SK-N-DZ (cell line): ENCODE measurements at places on chromosomes 5 and 9.

DNA sequence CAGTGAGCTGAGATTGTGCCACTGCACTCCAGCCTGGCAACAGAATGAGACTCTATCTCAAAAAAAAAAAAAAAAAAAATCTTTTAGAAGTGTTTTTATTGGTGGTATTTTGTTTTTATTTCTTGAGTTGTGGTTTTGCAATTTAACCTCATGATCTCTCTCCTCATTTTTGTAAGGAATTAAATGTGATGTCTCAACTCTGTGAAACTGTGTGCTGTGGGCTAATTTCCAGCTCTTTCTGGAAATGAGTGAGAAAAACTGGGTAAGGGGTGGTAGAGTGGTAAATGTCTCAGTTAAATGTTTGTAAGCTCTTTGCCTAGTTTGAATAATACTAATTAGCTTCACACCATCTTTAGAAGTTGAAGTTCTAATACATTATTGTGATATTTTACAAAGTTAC, 29.0 kb downstream of the ACO1 start:
- DNase-seq = no peak

DNA sequence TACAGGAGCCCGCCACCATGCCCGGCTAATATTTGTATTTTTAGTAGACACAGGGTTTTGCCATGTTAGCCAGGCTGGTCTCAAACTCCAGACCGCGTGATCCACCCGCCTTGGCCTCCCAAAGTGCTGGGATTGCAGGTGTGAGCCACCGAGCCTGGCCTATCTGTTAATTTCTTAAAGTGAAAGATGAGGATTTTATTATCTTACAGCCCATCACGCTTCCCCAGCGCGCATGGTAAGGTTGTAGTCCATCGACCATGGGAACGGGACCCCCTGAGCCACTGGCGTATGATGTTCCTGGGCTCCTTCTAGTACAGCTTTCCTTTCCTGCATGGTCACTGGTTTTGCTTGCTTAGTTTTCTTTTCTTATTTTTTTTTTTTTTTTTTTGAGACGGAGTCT, 8.7 kb downstream of the CDHR2 start:
- DNase-seq = no peak

GRCh38 chr9:108963459-108964143, 29.4 kb downstream of the ABITRAM start:
- no peak for DNase-seq

DNA sequence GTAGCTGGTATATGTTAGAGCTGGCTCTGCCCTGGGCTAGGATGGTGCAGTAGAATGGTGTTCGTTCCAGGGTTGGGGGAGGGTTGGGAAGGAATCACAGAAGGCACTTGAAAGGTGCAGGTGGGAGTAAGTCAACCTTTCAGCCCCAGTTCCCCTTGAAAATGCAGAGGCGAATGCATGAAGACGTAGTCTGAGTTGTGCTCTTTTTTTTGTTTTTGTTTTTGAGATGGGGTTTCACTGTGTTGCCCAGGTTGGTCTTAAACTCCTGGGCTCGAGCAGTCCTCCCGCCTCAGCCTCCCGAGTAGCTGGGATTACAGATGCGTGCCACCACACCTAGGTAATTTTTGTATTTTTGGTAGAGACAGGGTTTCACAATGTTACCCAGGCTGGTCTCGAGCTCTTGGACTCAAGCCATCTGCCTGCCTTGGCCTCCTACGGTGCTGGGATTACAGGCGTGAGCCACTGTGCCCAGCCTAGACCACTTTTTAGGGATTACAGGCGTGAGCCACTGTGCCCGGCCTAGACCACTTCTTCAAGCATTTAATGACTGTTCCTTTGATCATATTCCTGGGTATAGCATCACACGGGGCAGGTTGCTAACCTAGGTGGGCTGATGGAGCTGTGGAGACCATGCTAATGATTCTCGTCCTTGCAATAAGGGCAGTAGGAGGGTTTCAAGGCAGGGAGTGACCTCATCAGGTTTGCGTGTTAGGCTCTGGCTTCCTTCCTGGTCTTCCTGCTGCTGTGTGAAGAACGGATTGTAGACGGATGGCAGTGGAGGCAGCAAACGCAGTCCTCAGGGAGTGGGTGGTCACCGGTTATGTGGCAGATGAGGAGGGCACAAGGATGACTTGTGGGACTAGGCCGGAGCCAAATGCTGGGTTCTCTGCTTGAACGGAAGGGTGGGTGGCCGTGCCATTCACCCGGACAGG, 13.7 kb downstream of the EHMT1 start:
- DNase-seq = no peak

DNA sequence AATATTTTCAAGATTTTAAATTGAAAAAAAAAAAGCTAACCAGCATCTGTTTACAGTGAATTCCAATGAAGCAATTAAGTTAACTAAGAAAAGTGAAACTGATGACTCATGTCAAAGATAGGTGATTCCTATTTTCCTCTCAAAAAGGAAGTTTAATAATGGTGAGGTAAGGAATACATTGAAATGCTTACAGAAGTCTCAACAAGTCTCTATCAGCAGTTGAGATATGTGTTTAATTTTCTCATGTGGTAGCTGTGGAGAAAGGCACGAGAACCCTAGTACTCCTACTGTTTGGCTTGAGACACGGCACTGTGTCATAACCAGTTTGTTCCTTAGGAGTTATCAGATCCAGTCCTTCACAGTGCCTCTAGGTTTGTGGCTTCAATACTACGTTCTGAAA, 114.5 kb downstream of the SLC25A46 start:
- no peak for DNase-seq

DNA sequence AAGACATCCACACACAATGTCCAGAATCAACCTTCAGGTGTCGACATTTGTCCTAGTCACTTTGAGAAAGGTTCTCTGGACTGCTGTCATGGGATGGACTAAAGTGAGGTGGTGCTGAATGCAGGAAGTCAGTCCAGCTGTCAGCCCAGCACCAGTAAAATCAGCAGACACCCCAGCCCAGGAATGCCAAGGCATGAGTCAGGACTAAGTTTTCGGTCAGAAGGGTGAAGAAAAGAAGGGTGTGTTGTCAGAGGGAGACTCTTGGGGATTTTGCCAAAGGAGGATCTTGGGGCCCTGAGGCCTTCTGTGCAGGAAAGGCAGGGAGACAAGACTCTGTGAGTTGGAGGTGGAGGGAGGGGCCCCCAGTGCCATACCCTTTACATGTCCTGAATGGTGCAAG, 69.0 kb upstream of the XPA start:
- DNase-seq = no peak

DNA sequence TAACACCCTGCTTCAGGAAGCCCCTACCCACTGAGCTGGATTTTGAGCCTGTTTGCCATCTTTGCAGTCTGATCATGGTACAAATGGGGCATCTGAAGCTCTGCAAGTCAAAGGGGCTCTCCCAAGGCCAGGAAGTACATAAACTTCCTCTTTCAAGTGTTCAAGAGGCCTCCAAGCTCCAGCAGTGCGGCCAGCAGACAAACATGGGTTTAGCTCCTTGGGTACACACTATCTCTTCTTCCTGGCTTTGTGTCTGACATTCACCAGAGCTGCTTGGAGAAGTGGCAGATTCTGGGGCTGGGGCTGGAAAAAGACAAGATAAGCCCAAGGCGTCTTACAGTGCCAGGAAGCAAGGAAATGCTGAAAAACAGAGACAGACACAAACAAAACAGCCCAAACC, 34.1 kb downstream of the LAMC3 start:
- no peak for DNase-seq

- DNase-seq = no peak
These were observed 2.7 kb downstream of the MATR3 start for GRCh38 chr5:139296198-139296597.

GRCh38 chr5:10563110-10563944, 543 bp upstream of the ANKRD33B start:
- no peak for DNase-seq

GRCh38 chr5:75856056-75856455, 138.8 kb upstream of the POC5 start:
- DNase-seq = no peak

DNA sequence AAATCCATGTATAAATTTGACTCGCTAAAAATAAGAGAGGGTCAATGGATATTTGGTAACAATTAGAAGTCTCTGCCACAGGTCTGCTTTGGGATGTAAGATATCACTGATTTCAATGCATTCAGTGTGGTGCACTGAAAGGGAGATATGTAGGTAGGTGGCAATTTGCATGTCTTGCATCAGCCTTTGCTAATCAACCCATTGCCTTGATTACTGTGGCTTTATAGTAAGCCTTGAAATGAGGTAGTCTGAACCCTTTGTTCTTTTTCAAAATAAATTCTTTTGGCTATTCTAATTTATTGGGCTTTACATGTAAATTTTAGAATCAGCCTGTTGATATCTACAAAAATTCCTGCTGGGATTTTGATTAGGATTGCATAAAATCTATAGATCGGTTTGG, 15.8 kb upstream of the TBCA start:
- DNase-seq = no peak

GRCh38 chr9:30935730-30936129, 1448.7 kb upstream of the ACO1 start:
- no peak for DNase-seq

GRCh38 chr9:114928136-114928535, 2.3 kb downstream of the TNFSF8 start:
- no peak for DNase-seq

- peak; percentile 45 for DNase-seq
These were observed 351.1 kb upstream of the RIOK2 start for GRCh38 chr5:97534166-97534565.

- no peak for DNase-seq
These were observed 22.4 kb upstream of the ASTN2 start for GRCh38 chr9:117437283-117437682.

GRCh38 chr9:111986035-111986556, 89.5 kb downstream of the UGCG start:
- DNase-seq = no peak

- no peak for DNase-seq
These were observed 133.1 kb downstream of the GABBR2 start for GRCh38 chr9:98575379-98576346.

DNA sequence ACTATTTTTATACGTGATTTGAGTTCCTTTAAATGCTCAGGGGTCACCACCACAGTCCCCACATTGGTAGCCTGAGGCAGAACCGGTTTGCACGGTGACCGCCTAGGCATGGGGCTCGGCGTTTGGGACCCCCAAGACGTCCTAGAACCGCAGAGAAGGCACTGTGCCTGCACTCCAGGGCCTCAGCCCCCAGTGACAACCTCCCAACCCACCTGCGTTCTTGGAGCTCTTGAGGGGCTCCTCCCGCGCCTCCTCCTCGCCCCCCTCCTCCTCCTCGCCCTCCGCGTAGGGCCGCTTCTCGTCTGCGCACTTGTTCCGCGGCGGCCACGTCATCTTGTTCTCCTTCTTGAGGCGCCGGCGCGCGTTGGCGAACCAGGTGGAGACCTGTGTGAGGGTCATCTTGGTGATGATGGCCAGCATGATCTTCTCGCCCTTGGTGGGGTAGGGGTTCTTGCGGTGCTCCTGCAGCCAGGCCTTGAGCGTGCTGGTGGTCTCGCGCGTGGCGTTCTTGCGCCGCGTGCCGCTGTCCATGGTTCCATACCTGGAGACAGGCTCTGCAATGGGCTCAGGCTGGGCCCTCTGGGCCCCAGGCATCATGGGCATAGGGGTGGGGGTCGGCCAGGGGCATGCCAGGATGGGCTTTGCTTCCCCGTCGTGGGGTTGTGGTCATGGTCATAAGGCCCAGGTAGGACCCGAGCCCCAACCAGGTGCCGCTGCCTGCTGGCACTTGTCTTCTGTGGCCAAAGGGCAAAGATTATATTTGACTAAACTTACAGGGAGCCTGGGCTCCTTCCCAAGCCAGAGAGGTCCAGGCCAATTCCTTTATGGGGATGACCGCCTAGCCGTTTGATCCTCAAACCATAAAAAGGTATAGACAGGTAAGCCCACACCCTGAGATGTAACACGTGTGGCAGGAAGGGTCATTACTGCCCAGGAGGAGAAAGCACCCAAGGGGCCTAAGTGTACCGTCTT, 3.1 kb downstream of the IRX4 start:
- DNase-seq = no peak

GRCh38 chr9:117715411-117715989, 11.3 kb downstream of the TLR4 start:
- no peak for DNase-seq

- DNase-seq = no peak
These were observed 79.2 kb downstream of the DNAH5 start for GRCh38 chr5:13865312-13865711.

DNA sequence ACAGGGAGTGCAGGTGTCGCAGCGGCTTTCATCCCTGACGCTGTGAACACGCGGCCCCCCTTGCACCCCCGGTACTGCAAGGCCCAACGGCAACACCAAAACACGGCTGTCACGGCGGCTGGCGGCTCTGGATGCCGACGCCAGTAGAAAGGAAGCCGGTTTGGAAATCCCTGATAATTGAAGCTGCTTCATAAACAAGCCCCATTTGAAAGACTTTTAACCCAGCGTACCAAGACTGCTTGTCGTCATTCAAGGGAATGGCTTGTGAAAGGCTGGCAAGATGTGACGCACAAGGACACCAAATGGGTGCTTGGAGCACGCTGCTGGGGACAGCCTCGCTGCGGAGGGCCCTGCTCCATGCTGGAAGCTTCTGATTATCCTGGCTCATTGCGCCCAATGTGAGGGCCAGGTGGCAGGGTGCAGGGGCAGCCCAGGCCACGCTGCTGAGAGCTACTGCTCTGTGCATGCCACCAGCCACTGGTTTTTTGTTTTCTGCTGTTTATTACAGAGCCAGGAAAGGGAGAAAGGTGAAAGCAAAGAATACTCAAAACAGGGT, 63.1 kb downstream of the GTF3C4 start:
- peak; percentile 17 for DNase-seq

GRCh38 chr5:17308326-17309065, 91.1 kb downstream of the BASP1 start:
- no peak for DNase-seq

- DNase-seq = peak; percentile 37
These were observed 22.9 kb downstream of the RGMB start for GRCh38 chr5:98796197-98796972.

GRCh38 chr5:156295431-156295830, 31.5 kb upstream of the SGCD start:
- no peak for DNase-seq

GRCh38 chr5:15459200-15459599, 40.8 kb upstream of the FBXL7 start:
- no peak for DNase-seq

DNA sequence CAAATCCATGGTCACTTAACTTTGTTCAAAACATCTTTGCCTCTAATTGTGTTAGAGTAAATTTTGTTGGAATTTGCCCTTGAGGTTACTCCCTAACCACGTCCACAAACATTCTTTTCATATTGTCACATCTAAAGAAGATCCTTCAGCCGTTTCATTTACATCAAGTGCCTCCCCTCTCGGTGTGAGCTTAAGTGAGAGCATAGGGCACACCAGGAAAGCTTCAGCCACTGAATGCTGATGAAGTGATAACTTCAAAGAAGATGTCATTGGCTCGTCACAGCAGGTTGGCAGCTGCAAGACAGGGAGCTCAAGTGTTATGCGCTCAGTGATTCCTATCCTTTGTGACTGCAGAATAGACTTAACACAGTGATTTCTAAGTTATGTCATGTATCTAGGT, 49.6 kb upstream of the ADAMTS19 start:
- peak; percentile 67 for DNase-seq

- no peak for DNase-seq
These were observed 107.6 kb upstream of the CPEB4 start for GRCh38 chr5:173780235-173781234.
